Activated CD4-positive, alpha-beta memory T cell treated with anti-CD3 and anti-CD28 coated beads for 36 hours (primary cell): ENCODE measurements at places on chromosomes 4 and X. TPM values are rescaled to one million over a fixed set of nuclear protein-coding genes. Genes with fewer than 3 reads are reported as not detected.

GRCh38 chr4:178632415-178632814 is 1190.2 kb upstream of the AGA start:
- DNase-seq, result no peak

GRCh38 chr4:71303287-71303686 is 35.5 kb upstream of the SLC4A4 start:
- no peak for DNase-seq

DNA sequence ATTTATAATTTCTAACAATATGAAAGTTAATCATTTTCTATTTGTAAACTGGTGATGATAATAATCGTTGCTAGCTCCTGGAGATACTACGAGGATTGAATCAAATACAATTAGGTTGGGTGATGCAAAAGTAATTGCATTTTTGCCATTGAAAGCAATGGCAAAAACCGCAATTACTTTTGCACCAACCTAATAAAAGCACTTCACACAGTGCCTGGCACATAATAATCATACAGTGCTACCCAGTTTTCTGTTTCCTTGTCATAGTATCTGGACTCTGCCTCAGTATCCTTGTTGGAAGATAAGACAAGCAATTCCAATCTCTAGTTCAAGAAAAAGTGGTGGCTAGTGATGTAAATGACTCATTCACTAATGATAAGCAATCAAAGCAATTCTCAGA is 176.8 kb upstream of the TRPC5 start:
- no peak for DNase-seq

DNA sequence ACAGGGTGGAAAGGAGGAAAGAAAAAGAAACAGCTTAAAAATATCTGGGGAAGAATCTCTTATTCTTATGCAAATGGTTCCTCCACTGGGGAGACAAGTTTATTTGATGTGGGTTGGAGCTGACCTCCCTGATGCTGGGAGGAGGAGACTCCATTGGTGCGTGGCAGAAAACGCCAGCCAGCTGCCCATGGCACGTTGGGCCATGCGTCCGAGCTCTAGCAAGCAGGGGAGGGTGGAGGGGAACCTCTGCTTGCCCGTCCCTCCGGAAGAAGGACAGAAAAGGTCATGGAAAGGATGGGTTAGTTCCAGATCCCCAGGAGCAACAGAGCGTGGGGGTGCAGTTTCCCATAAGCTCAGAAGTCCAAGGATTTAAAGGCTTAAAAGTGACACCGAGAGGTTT is 210.4 kb downstream of the KLHL4 start:
- no peak for DNase-seq

- no peak for DNase-seq
Observed at GRCh38 chr4:48203819-48204218, 65.8 kb downstream of the TEC start.

DNA sequence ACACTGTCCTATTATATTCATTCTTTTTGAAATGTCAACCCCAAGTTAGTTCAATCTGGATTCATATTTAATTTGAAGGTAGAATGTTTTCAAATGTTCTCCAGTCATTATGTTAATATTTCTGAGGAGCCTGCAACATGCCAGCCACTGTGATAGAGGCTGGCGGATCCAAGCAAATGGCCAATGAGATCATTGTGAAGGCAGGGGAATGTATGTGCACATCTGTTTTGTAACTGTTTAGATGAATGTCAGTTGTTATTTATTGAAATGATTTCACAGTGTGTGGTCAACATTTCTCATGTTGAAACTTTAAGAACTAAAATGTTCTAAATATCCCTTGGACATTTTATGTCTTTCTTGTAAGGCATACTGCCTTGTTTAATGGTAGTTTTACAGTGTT is 1.6 kb downstream of the CXCL1 start:
- DNase-seq, result no peak

DNA sequence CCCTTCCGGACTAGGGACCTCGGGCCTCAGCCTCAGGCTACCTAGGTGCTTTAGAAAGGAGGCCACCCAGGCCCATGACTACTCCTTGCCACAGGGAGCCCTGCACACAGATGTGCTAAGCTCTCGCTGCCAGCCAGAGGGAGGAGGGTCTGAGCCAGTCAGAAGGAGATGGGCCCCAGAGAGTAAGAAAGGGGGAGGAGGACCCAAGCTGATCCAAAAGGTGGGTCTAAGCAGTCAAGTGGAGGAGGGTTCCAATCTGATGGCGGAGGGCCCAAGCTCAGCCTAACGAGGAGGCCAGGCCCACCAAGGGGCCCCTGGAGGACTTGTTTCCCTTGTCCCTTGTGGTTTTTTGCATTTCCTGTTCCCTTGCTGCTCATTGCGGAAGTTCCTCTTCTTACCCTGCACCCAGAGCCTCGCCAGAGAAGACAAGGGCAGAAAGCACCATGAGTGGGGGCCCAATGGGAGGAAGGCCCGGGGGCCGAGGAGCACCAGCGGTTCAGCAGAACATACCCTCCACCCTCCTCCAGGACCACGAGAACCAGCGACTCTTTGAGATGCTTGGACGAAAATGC is at the start of gene WAS:
WAS (plus strand) TSS at position 389 of the 572 bp plus-strand sequence; CDS start at position 444, 55 bp downstream.
- peak; percentile 67 for DNase-seq

DNA sequence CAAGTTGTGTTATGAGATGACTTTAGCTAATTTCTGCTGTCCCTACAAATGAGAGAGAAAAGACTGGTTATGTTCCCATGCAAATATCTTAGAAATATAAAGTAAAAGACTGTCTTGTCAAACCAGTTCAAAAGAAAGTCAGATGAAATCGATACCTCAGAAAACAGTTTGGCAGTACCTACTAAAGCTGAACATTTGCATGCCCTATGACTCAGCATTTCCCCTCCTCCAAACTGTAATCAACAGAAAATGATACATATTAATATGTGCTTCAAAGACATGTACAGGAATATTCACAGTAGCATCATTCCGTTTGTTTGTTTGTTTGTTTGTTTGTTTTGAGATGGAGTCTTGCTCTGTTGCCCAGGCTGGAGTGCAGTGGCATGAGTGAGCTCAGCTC is 90.3 kb downstream of the ARX start:
- DNase-seq, result no peak

DNA sequence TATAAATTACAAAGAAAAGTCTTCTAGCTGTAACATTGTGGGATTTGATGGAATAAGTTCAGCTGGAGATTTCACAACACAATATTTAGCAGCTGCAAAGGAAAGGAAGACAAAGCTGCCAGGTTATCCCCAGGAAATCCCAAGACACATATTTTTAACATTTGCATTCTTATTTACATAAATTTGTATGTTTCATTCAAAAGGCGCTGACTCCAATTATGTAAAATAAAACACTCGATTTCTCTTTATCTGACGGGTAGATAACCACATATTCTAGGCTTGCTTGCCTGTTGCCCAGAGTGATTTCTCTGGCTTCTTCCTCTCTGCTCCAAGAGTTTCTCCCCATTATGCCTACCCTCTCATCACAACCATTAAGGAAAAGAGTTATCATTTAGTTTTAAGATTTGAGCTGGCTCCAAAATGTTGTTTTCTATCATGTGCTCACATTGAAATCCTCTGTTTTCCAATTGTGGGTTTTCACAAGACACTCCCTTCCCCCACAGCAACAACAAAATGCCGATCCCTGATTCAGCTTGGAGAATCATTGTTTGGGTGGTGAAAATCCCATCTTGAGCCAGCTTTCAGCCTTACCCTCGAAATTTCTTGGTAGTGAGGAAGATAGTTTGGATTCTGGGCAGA is 128.2 kb upstream of the RASGEF1B start:
- no peak for DNase-seq

DNA sequence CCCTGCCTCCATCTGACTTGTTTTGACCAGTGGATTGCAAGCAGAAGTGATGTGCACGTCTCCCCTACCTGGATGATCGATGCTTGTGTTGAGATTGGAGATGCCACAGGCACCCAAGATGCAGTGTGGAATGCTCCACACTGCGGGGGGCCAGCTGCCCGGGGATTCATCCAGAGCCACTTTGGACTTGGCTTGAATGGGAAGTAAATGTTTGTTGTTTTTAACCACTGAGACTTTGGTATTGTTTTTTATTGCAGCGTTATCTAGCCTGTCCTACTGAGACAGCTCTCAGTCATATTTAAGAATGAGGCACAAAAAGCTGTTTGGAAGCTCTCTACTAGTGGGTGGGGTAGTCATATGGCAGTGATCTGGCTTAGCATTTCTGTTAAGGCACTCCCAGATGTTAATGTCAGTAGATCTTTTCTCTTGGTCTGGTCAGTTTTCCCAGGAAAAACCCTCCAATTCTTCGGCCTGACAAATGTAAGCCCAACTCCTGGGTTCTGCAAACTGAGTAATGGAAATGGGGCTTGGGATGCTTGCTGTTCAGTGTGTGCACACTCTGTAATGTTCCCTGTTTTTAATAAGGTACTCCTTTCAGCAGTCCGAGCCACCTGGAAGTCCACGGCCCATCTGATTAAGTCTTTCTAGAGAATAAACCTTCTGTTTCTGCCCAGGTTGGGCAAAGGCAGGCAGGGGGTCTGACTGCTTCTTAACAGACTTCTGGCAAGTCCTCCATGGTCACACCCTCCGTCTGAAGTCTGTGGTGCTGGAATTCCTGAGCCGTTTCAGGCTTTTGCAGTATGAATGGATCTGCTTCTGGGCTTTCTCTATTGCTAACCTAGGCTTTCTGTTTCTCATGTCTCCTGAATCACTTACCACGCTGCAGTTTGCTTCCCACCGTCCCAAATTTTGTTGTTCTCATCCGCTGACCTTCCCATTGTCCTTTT is 74.8 kb downstream of the WWC2 start:
- DNase-seq, result no peak

GRCh38 chr4:174763454-174764104 is 65.5 kb downstream of the GLRA3 start:
- no peak for DNase-seq

GRCh38 chrX:76454456-76454927 is 27.0 kb downstream of the MAGEE1 start:
- no peak for DNase-seq

The DCAF12L2 gene
- not detected for total RNA-seq

The CLIC2 gene
- total RNA-seq, result 0.40 TPM

The HTN1 gene
- total RNA-seq, result not detected

The ATRX gene
- 56.8 TPM for total RNA-seq
